ENCODE measurements at places on chromosomes 11 and 22.

GRCh38 chr22:30521368-30522156, 16.1 kb upstream of the SEC14L4 start:
- no peak for DNase-seq

- no peak for DNase-seq
Observed at GRCh38 chr11:48170241-48171233, 46.1 kb upstream of the OR4B1 start.

GRCh38 chr22:38249803-38250642, 22.8 kb downstream of the TMEM184B start:
- no peak for DNase-seq

GRCh38 chr11:101863361-101863760, 51.4 kb upstream of the CEP126 start:
- DNase-seq = no peak

GRCh38 chr11:22957786-22958185, 97.5 kb upstream of the CCDC179 start:
- no peak for DNase-seq

- DNase-seq = no peak
Observed at GRCh38 chr11:121930004-121930965, 185.7 kb downstream of the BLID start.

DNA sequence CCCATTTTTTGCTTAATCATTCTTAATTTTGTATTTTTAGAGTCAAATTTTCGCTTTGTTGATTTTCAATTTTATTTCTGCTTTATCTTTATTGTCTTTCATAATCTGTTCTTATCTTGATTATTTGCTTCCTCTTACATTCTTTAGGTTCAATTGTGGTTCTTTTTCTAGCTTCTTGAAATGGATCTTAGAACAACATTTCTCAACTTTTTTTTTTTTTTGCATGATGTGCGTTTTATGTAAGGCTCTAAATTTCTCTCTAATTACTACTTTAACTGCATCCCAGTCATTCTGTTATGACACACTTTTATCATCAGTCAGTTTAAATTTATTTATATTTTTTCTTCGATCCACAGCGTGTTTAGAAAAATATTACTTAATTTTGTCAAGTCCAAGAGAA, 65.2 kb upstream of the PARVA start:
- no peak for DNase-seq

GRCh38 chr11:126129727-126130671, 67.3 kb upstream of the CDON start:
- no peak for DNase-seq

- DNase-seq = no peak
Observed at GRCh38 chr11:134074766-134075165, 5.9 kb downstream of the JAM3 start.

DNA sequence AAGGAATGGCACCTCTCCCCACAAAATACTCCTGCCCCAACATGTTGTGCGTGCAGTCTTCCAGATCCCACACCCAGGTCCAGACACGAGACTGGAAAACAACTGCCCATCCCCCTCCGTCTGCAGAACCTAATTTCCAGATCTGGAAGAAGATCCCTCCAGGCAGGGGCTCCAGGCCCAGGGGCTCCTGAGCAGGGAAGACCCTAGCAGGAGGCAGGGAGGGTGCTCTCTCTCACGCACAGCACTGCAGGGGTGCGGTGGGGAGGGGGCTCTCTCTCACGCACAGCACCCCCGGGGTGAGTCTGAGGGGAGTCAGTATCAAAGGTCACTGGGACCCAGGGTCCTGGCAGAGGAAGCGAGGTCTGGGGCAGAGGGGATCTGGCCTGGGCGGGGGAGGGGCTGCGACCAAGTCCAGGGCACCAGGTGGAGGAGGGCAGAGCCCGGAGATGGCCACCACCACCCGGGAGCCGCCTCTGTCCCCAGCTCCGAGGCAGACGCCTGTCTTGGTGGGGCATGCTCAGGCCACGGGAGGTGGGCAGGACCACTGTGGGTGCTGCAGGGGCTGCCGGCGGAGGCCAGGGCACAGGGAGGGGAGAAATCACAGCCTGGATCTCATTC, 1.7 kb downstream of the MLC1 start:
- no peak for DNase-seq

DNA sequence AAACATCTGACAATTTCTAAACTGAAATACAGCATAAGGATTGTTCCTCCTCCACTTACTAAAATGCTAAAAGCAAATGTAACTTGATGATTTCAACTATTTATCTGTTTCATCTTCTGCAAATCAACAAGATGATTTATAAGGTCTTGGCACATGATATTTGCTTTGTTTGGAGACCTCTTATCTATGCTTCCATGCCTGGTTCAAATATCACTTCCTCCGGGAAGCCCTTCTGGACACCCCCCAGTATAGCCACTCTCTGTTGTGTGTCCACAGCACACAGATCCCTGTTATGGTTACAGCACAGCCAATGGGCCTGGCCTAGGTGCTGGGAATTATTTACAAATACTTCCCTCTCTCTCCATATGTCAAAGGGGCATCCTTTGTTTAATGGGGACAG, 114.8 kb downstream of the C11orf58 start:
- no peak for DNase-seq

DNA sequence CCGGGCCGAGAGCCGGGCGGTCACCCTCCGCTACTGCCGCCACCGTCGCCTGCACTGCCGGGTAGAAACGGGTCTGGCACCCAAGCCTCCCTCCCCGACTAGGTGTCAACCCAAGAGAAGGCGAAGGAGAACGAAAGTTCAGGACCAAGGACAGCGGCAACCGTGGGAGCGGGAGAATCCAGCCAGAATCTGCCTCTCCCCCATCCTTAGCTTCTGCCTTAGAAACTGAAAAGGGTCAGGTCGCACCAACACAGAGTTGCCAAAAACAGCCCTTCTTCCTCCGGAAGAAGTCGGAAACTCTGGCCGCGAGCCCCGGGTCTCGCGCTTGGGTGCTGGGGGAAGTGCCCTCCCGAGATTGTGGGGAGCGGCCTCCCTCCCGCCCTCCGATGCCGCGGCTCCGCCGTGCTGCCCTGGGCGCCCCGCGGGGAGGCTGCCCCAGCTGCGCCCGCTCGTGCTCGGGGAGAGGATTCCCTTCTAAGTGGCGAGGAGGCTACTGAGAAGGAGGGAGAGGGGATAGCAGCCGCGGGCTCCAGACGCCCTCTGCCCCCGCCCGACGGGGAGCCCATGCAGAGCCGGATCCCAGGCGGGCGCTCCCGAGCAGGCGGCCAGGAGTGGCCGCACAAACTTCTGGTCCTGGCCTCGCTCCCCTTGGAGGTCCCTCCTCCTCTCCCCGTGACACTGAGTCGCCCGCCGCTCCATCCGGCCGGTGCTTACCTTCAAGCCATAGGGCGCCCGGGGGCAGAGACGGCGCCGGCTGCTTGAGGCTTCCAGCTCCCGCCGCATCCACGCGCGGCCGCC, 637 bp downstream of the DRD2 start:
- DNase-seq = peak; percentile 13

- DNase-seq = no peak
Observed at GRCh38 chr11:8290081-8290810, 26.6 kb upstream of the LMO1 start.

GRCh38 chr22:24523873-24524272, 28.7 kb downstream of the UPB1 start:
- no peak for DNase-seq

DNA sequence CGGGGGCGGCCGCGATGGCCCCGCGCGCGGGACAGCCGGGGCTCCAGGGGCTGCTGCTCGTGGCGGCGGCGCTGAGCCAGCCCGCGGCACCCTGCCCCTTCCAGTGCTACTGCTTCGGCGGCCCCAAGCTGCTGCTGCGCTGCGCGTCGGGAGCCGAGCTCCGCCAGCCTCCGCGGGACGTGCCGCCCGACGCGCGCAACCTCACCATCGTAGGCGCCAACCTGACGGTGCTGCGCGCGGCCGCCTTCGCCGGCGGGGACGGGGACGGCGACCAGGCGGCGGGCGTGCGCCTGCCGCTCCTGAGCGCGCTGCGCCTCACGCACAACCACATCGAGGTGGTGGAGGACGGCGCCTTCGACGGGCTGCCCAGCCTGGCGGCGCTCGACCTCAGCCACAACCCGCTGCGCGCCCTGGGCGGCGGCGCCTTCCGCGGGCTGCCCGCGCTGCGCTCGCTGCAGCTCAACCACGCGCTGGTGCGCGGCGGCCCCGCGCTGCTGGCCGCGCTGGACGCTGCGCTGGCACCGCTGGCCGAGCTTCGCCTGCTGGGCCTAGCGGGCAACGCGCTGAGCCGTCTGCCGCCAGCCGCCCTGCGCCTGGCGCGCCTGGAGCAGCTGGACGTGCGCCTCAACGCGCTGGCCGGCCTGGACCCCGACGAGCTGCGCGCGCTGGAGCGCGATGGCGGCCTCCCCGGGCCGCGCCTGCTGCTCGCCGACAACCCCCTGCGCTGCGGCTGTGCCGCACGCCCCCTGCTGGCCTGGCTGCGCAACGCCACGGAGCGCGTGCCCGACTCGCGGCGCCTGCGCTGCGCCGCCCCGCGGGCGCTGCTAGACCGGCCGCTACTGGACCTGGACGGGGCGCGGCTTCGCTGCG, 697 bp downstream of the TPBGL start:
- DNase-seq = peak; percentile 33

GRCh38 chr22:38107692-38108515, 2.6 kb downstream of the BAIAP2L2 start:
- no peak for DNase-seq

- no peak for DNase-seq
Observed at GRCh38 chr11:87265979-87266378, 228.2 kb downstream of the TMEM135 start.

- no peak for DNase-seq
Observed at GRCh38 chr11:132982772-132983640, 549.3 kb downstream of the OPCML start.

DNA sequence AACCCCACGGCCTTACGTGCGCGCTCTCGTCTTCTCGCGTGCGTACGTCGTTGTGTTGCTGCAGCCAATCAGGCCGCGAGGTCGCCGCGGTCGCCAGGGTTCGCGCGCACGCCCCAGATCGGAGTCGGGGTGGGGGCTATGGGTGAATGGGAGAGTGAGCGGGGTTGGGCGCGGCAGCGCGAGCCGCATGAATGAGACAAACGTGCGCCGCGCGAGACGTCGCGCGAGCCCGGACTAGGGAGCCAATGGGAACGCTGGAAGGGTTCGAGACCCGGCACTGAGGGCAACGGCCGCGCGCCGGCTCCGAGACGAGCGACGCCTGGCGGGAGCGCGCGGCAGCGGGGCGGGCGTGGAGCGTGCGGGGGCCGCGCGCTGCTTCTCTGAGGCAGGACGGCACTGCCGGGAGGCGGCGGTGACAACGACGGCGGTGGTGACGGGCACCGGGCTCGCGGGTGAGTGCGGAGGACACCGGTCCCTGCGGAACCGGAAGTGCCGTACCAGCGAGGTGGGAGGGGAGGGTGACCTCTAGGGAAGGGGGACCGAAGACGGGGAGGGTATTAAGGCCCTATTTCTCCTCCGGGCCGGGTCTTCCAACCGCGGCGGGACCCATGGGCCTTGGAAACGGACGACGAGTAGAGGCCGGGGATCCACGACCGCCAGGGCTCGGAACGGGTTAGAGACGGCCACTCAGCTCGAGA, at the start of gene ZDHHC5:
ZDHHC5 (plus strand) TSS at position 379 of the 698 bp plus-strand sequence. CDS start 4,977 bp downstream, outside the sequence.
- peak; percentile 98 for DNase-seq

DNA sequence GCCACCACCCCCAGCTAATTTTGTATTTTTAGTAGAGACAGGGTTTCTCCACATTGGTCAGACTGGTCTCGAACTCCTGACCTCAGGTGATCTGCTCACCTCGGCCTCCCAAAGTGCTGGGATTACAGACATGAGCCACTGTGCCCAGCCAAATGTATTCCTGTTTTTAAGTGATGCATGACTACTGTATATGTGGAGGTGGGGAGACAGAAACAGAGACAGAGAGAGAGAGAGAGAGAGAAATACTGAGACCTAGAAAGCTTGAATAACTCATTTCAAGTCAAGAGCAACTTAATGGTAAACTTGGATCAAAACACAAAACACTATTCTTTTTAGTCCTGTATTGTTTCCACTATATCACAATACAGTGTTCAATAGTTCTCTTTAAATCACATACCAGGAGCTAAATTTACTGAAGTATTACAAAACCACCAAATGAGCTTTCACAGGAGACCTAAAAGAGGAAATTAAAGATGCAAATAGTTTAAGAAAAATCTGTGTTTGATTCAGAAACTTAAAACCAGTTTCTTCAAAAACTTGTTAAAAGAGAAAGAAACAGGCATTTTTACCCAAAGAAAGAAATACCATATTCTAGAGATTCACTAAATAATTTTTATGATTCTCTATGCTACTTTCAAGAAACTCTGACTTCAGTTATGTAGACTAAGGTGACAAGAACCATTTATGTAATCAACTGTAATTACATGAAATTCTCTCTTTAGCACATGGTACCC, 188.7 kb downstream of the ETS1 start:
- no peak for DNase-seq

DNA sequence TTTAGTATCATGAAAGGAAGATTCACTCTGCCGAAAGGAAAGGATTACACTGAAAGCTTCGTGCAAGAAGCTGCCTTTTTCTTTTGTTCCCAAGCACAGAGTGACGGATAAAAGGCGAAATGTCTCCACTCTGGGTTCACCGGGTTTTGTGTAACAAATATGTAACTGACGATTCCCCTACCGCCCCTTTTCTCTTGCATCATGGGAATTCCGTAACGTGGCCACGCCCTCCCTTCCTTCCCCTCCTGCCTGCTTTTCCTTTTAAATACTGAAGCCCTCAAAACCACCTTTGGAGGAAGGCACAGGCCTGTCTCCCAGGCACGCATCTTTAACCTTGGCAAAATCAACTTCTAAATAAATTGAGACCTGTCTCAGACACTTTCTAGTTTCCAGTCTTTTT, 16.4 kb upstream of the TESMIN start:
- no peak for DNase-seq

DNA sequence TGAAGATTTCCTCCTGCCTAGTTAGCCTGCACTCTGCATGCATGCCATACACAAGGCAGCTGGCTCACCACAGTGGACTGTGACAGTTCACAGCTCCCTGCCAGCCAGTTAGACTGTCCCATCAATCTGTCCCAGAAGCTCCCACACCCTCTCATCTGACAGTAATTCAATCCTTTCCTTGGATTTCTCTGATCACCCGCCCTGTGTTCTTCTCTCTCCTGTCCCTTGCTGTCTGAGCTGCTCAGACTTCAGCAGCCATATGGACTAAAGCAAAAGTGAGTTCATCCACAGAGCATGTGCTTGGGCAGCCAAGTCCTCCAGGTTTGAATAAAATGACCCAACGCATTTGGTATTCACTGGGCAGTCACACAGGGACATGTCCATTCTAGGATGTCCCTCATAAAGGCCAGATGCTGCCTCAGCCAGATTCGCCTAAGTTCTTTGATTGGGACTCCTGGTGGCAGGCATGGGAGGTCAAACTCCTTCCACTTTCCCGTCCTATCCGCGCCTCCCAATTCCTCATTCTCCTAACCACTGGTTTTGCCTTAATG, 54.5 kb upstream of the ZBTB44 start:
- no peak for DNase-seq

GRCh38 chr11:76005756-76006155, 190.7 kb downstream of the UVRAG start:
- DNase-seq = no peak

DNA sequence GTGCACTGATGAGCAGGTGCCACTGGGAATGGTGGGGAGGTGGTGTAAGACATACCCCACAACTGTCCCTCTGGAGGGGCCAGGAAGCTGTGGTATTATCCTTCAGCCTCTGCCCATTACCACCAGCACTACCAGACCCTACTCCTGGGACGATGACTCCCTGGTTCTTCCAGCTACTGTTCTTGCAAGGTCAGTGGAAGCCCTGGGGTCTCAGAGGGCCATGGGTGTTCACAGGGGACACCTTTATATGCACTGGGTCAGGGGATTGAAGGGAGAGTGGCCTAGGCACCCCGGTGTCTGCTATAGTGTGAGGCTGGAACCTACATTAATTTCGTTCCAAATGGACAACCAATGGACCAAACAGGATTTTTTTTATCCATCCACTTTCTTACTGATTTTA, 102.1 kb downstream of the RPS6KA4 start:
- no peak for DNase-seq

- no peak for DNase-seq
Observed at GRCh38 chr11:3685923-3686322, 14.7 kb upstream of the CHRNA10 start.

Measured in activated CD8-positive, alpha-beta memory T cell treated with anti-CD3 and anti-CD28 coated beads for 1 hour (primary cell).